ENCODE measurements at places on chromosomes 7 and 10.
A peak's percentile ranks its signal among the peaks of the same experiment; 100 is the strongest.

GRCh38 chr10:110425684-110426293 is 71.9 kb upstream of the DUSP5 start:
- peak; percentile 81 for DNase-seq

DNA sequence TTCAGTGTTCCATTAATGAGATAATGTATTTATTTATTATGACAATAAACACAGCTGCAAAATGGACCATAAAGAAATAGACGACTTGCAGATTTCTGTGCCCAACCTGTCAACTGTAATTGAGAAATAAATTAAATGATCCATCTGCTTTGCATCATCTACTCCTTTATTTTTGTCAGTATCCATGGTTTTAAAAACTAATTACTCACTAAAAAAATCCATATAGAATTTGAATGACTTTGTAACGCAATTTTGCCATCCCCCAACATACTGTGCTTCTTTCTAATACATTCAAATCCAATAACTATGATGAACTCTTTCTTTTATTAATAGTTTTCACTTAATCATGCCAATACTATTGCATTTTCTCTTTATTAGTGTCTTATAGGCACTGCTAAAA is 388.5 kb upstream of the SORCS1 start:
- DNase-seq: no peak

GRCh38 chr10:24622781-24623301 is 100.8 kb downstream of the ARHGAP21 start:
- no peak for DNase-seq

DNA sequence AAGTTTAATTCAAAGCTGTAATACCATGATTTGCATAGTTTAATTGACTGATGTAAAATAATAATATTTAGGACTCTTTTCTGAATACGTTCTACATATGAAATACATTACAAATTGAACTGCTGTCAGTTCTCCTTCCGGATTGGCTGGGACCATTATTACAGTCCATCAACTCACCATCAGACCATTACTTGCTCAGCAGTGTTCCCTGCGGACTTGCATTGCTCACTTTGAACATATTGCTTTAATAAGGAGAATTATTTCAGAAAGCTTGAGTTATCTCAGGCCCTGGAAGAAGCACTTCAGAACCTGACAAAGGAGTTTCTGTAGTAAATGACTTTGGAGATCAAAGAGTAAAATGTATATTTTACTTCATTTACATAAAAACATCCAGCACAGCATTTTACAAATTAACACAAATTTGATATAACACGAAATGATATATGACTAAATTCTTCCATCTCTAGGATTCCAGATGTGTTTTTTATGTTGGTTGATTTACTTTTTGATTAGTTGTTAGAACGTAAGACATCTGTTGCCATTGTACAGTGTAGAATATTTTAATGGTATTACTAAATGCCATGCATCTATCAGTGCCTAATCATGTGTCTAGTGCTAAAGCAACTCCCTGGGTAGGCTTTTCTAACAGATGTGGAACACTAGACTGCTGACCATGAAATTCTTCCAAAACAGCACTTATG is 418.5 kb upstream of the SEMA3A start:
- no peak for DNase-seq

- DNase-seq: no peak
Observed at GRCh38 chr7:123864966-123865365, 20.0 kb downstream of the HYAL4 start.

GRCh38 chr7:2732959-2733584 is 45.1 kb downstream of the AMZ1 start:
- DNase-seq: no peak

DNA sequence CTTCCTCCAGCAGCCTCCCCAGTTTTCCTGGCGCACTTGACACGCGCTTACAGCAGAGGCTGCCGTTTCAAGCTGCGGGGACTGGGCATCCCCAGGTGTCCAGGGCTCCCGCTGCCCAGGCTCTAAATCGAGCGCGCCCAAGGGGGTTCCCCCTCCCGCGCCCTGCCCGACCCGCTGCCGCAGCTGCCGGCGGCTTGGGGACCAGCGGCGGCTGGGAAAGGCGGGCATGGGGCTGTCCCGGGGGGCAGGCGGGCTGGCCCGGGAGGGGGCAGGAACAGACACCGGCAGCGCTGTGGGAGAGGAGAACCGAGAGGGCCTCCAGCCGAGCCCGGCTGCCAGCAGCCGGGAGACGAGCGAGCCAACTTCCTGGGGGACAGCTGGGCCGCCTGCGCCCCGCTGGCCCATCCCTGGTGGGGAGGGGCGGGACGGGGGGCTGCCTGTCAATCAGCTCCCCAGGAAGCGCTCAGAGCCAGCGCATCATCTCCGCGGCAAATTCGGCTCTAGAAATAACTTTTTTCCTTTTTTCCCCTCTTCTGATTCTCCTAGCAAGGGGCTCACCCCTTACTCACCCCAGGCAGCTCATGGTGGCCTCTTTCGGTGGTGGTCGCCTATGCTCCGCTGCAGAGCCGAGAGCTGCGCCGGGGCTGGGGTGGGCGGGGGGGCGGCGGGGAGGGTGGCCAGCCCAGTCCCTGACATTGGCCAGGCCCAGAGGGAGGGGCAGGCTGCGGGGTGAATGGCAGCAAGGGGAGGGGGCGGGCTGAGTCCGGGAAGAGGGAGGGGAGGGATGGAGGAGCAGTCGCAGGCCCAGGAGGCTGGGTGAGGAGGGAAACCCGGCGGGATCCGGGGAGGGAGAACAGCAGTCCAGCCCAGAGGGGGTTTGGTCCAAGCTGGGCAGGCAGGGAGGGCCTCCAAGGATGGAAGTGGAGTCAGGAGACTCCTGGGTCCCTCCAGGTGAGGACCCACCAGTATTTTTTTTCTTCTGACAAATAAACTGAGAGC is 14.7 kb downstream of the GRID2IP start:
- no peak for DNase-seq

DNA sequence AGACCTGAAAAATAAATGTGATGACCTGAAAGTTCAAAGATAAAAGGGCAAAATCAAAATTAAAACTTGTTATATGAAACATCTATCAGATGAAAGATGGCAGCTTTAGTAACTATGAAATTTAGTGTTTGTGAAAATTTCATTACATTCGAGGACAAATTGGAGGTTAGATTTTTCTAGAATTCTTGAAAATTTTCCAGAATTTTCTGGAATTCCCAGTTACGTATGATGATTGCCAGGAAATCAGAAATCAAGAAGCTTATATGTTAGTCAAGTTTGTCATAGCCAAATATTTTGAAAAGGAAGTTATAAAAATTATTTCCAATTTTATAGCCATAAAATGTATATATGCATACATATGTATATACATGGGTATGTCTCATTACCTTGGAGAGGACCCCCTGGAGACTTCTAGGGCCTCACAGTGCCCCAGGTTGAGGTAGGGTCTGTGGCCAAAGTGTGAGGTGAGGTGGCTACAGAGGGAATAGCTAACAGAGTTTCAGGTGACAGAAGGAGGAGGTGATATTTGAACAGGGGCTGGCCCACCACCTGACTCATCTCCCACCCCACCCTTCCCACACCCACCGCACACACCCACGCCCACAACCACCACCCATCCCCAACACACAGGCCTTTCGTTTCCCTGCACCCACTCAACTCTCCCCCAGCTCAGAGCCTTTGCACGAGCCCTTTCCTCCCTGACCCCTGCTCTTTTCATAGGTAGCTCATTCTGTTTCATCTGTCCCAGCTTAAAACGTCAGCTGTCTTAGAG is 21.5 kb downstream of the C10orf105 start:
- no peak for DNase-seq

DNA sequence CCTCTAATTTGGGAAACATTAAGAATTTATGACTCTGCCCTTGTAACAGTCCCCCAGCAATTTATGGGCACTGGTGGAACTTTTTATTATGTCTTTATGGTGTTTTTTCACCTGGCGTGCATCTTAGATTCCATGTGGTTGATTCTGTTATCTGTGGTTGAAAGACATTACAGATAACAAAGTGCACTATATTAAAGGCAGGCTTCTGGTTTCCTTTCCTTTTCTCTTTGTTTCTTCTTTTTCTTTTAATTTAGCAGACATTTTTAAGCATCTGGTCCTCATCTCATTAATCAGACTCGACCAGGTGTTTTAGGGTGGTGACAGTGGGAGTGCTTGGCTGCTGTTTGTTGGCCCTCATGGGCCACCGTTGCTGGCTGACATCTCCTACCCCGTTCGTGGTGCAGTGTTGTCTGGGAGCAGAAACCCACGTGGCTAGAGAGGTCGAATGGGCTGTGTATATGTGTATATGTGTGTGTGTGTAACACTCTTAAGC is 77.4 kb downstream of the LRMDA start:
- DNase-seq: no peak

GRCh38 chr7:94374231-94374630 is 20.5 kb upstream of the COL1A2 start:
- no peak for DNase-seq

GRCh38 chr10:24744946-24745345 is 21.3 kb upstream of the ARHGAP21 start:
- DNase-seq: peak; percentile 69

GRCh38 chr7:127226685-127227374 is 25.9 kb downstream of the GRM8 start:
- DNase-seq: no peak

GRCh38 chr10:125982260-125982948 is 86.0 kb downstream of the FANK1 start:
- peak; percentile 67 for DNase-seq

- no peak for DNase-seq
Observed at GRCh38 chr7:43698460-43699255, 30.7 kb downstream of the COA1 start.
